ENCODE measurements at places on chromosomes 7 and 10.

DNA sequence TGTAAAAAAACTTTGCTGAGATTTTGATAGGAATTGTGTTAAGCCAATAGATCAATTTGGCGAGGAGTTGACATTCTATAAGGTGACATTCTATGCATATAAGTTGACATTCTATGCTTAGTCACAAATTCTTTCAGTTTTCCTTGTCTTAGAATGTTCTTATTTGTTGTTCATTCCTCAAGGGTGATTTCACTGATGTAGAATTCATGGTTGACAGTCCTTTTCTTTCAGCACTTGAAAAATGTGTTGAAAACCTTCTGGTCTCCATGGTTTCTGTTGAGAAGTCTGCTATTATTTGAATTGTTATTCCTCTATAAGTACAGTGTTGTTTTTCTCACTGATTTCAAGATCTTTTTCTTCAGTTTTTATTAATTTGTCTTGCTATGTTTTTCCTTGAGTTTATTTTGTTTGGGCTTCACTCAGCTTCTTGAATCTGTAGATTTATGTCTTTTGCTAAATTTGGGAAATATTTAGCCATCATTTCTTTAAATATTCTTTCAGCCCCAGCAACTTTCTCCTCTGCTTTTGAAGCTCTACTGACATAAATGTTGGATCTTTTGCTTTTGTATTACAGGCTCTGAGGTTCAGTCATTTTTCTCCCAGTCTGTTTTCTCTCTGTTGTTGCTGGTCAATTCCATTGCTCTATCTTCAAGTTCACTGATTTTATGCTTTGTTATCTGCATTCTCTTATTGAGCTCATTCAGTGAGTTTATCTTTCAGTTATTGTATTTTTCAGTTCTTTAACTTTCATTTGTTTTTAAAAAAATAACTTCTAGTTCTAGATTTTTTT is 154.9 kb downstream of the SDK1 start:
- H3K4me3 ChIP-seq, result no peak overlapping the region
- DNase-seq, result no peak
- no peaks in the 10 kb centered on the region for H3K4me1 ChIP-seq
- no peaks in the 10 kb centered on the region for H3K27me3 ChIP-seq
- no peak overlapping the region for H3K27ac ChIP-seq

DNA sequence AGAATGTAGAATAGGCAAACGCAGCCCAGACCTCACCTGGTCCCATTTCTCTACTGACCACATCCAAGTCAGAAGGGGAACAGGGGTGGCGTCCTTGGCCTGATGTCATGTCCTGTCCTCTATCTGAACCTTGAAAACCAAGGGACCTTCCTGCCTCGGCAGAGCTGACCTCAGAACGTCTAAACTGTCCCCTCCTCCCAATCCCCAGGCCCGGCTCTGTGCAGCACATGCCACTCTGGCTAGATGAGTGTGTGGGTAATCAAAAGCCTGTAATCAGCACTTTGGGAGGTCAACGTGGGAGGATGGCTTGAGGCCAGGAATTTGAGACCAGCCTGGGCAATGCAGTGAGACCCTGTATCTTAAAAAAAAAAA is 46.5 kb upstream of the ZNF479 start:
- DNase-seq, result no peak
- no peaks in the 10 kb centered on the region for H3K27me3 ChIP-seq
- H3K36me3 ChIP-seq, result no peaks in the 10 kb centered on the region
- H3K4me1 ChIP-seq, result no peaks in the 10 kb centered on the region
- no peak overlapping the region for H3K4me3 ChIP-seq

GRCh38 chr7:57425969-57426628 is 23.9 kb upstream of the ZNF716 start:
- DNase-seq, result no peak
- H3K36me3 ChIP-seq, result no peaks in the 10 kb centered on the region
- no peak overlapping the region for H3K4me3 ChIP-seq
- H3K27me3 ChIP-seq, result no peaks in the 10 kb centered on the region

- no peaks in the 10 kb centered on the region for H3K27me3 ChIP-seq
- H3K27ac ChIP-seq, result no peak overlapping the region
Observed at GRCh38 chr7:117648203-117648866, 168.5 kb downstream of the CFTR start.

GRCh38 chr10:72648301-72648700 is 22.4 kb upstream of the MICU1 start:
- no peak overlapping the region for H3K27ac ChIP-seq
- no peaks in the 10 kb centered on the region for H3K4me1 ChIP-seq
- no peak overlapping the region for H3K4me3 ChIP-seq
- no peak for DNase-seq
- H3K36me3 ChIP-seq, result no peaks in the 10 kb centered on the region

Measured in H1 (cell line).